ENCODE measurements at places on chromosomes 5 and 9.

- no peak overlapping the region for H3K4me3 ChIP-seq
- H3K27me3 ChIP-seq, result no peaks in the 10 kb centered on the region
- no peaks in the 10 kb centered on the region for H3K4me1 ChIP-seq
- peaks cover 58% of the 10 kb centered on the region for H3K36me3 ChIP-seq
- H3K27ac ChIP-seq, result no peak overlapping the region
Measured at GRCh38 chr9:128987805-128988204, 40.3 kb downstream of the NUP188 start.

- H3K27me3 ChIP-seq, result peaks cover 2% of the 10 kb centered on the region
- no peaks in the 10 kb centered on the region for H3K36me3 ChIP-seq
- H3K27ac ChIP-seq, result no peak overlapping the region
Measured at GRCh38 chr9:27627188-27627564, 53.9 kb upstream of the C9orf72 start.

- no peak overlapping the region for H3K27ac ChIP-seq
- H3K4me3 ChIP-seq, result no peak overlapping the region
- H3K36me3 ChIP-seq, result no peaks in the 10 kb centered on the region
- no peaks in the 10 kb centered on the region for H3K27me3 ChIP-seq
- DNase-seq, result no peak
- H3K4me1 ChIP-seq, result no peaks in the 10 kb centered on the region
Measured at GRCh38 chr5:22293147-22293546, 560.0 kb downstream of the CDH12 start.

DNA sequence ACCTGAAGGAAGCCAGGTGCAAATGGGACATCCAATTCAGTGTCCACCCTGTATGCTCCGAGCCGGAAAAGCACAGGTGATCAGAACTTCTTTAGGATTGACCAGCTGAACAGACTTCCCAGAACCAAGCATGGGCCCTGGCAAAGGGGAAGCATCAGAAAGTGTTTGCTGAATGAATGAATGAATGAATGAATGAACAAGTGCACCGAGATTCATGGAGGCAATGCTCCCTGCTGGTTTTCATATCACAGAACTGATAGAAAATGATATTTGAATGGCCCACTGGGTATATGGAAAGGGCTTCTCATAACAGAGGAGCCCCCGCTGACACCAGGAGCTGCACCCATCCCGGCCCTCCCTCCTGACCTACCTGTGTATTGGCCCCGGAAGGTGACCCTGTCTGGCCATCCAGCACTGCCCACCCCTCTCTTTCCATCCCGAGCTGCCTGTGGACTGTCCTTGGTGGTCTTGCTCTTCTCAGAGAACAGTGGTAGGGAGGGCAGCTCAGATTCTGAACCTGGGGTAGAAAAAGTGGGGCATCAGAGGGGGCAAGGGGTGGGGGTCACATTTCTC, 15.9 kb downstream of the ORM2 start:
- no peak overlapping the region for H3K4me3 ChIP-seq
- H3K27me3 ChIP-seq, result no peaks in the 10 kb centered on the region
- no peak overlapping the region for H3K27ac ChIP-seq
- H3K36me3 ChIP-seq, result peaks cover 90% of the 10 kb centered on the region
- peaks cover 38% of the 10 kb centered on the region for H3K4me1 ChIP-seq

DNA sequence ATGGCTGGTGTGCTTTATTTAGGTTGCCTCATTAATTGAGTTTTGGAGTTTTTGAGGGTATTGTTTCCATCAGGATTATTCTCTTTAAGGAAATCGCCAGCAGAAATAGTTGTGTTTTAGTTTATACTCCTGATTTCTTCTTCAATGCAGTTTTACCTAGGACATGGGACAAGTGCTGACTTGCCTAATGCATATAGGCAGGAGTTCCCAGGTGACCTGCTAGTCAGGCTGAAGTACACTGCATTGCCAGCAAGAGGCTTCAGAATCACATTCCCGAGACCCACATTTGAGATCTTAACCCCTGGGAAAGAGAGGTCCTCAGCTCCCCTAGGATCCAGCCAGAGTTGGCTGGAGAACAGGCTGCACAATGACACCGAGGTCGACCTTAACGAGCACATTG, 1.5 kb upstream of the OR1N2 start:
- DNase-seq, result no peak
- H3K4me1 ChIP-seq, result no peaks in the 10 kb centered on the region
- no peaks in the 10 kb centered on the region for H3K36me3 ChIP-seq
- H3K4me3 ChIP-seq, result no peak overlapping the region

DNA sequence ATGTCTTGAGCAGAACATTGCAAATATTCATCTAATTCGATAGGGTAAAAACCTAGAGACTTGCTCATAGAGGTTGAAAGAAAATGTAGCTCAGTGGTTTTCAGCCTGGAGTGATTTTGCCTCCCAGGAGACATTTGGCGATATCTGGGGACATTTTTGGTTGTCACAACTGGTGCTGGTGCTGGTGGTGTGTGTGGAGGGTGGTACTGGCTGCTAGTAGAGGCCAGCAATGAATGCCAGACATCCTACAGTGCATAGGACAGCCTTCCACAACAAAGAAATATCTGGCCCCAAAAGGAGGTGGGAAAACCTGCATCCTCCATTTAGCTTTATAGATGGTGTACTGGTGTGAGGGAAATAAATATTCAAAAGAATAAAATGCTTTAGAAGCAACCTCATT, 2.1 kb upstream of the BASP1 start:
- H3K4me1 ChIP-seq, result peaks cover 14% of the 10 kb centered on the region
- no peak for DNase-seq
- no peak overlapping the region for H3K27ac ChIP-seq
- no peaks in the 10 kb centered on the region for H3K36me3 ChIP-seq
- peaks cover 33% of the 10 kb centered on the region for H3K27me3 ChIP-seq

GRCh38 chr9:87475463-87475862, 22.2 kb upstream of the DAPK1 start:
- DNase-seq, result no peak
